Ammon's horn (tissue), 1 donor: ENCODE measurements at places on chromosomes 5 and 9.

- no peak for DNase-seq
These were observed 40.7 kb downstream of the F2RL2 start for GRCh38 chr5:76582230-76583162.

DNA sequence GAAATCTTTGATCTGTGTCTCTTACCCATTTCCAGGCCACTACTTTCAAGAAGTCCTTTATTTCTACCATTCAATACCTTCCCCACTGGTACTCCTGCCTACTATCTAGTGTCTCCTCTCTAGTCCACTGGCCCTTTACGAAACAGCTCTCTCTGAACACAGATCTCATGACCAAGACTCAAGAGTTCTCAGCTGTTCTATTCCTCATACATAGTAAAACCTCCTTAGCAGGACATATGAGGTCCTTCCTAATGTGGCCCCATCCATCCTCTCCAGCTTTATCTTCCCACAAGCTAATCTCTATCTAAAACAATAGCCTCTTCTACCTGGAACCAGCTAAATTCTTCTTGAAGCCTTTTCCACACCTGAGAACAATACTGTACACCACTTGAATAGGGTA, 2.6 kb downstream of the TEX10 start:
- DNase-seq, result no peak

DNA sequence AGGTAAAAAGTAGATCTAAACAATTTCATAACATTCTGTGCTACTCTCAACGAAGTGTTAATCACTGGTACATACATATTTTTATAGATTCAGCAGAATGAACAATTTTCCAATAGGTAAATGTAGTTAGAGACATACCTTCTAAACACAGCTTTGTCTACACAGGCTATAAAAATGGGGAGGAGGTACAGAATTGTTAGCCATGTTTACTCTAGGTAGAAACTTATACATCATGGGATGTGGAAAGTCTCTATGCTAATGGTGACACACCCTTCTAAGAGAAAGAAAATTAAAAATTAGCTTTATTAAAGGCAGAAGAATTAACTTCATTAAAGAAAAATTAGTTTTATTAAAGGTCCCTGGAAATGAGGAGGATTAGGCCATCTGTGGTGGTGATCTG, 11.8 kb downstream of the C5orf63 start:
- no peak for DNase-seq

DNA sequence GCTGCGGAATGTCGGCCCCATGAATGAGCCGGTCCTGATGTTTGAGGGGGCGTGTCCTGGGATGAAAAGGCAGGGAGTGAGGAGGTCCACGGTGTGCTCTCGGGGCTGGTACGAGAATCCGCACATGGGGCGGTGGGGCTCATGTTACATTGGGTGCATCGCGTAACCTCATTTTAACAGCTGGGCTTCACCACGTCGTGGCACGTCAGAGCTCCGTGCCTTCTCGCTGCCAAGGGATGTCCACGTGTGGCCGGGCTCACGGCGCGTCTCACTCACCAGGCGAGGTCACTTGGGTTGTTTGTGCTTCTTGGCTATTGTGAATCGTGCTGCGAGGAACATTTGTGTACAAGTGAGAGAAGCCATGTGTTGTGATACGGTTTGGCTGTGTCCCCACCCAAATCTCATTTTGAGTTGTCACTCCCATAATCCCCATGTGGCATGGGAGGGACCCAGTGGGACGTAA, 29.1 kb upstream of the IRX4 start:
- DNase-seq, result no peak

GRCh38 chr9:137606005-137606621, 627 bp downstream of the ARRDC1 start:
- DNase-seq, result peak; percentile 26

GRCh38 chr5:95057615-95058014, 227.3 kb downstream of the MCTP1 start:
- no peak for DNase-seq

GRCh38 chr5:111143910-111144309, 51.8 kb downstream of the WDR36 start:
- no peak for DNase-seq

- DNase-seq, result no peak
These were observed 76.6 kb downstream of the YIPF5 start for GRCh38 chr5:144093868-144094267.

- no peak for DNase-seq
These were observed 271.8 kb downstream of the FANCC start for GRCh38 chr9:95045751-95046150.

- no peak for DNase-seq
These were observed 329.2 kb downstream of the TMEM167A start for GRCh38 chr5:82747986-82748385.

- no peak for DNase-seq
These were observed 11.1 kb upstream of the AQP3 start for GRCh38 chr9:33458444-33458843.

DNA sequence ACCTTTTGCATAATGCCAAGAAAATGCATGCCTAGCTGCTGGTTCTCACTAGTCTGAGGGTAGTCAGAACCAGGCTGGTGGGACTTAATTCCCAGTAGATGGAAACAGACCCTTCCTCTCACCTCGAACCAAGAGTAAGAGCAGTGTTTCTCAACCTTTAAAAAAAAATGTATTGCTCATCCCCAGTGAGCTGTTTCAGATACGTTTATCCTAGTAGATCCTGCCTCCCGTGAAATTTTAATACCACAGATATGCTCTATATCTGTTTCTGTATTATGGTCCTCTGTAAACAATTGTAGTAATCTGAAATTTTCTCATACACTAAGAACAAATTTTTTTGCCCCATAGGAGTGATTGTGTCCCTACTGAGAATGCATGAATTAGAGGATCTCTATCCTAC, 86.2 kb downstream of the TEK start:
- no peak for DNase-seq

DNA sequence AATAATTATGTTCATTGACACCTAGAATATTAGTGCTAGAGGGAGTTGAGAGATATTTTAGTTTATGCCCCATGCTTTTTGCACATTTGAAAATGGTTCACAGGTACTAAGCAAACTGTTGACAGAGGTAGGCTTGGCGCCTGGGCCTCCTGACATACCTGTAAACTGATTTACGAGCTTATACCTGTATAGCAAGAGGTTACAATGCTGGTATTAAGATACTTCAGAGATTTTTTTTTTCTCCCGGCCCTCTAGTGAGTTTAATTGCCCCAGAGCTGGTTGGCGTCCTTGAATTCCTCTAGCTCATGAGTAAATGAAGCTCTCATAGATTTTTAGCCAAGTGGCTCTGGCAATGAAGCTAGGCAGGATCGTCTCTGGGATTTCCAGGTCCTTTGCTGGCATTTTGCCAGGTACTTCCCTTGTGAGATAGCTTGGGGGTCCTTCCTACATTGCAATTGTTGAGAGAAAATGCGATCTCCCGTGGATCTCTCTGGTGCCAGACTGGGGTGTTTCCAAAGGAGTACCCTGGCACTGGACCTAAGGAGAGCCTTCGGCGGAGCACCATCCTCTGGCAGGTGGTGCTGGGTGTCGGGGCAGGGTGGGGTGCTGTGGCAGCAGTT, 9.0 kb downstream of the SLC36A1 start:
- DNase-seq, result no peak

DNA sequence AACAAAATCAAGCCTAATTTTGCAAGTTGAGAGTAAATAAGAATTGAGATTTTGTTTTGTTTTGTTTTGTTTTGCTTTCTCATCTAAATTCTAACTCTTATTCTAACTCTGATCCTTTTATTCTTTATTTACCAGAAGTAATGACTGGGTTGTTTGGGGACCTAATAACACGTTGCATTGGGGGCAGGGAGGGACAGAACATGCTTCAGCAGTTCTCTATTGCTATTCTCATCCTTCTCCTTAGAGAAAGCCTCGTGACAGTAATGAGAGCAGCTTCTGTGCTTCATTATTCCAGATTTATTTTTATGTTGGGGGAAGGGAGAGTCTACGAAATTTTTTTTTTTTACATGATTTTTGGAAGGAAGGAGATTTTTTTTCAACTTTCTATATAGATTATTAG, 21.1 kb downstream of the CPEB4 start:
- peak; percentile 91 for DNase-seq

DNA sequence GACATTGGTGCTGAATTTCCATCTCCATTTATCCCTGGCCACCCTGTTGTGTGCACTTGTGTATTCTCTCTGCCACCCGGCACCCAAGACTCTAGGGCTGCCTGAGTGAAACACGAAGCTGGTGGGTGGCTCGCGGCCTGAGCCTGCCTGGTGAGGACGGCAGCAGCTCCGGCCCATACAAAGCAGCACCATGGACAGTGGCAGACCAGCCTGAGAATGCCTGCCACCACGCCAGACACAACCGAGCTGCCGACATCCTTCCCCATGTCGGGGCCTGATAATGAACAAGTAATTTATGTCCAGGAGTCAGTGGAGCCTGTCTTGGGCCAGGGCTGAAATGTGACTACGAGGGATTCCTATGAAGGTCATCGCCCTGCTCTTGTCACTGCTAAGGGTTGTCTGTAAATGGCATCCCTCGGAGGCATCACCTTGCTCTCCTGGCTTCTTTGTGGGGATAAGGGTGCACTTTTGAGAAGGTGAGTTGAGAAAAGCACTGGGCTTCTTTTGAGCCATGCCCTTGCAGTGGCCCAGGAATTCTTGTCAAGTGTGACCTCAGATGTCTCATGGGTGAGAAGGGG, 175.7 kb downstream of the MELK start:
- no peak for DNase-seq

DNA sequence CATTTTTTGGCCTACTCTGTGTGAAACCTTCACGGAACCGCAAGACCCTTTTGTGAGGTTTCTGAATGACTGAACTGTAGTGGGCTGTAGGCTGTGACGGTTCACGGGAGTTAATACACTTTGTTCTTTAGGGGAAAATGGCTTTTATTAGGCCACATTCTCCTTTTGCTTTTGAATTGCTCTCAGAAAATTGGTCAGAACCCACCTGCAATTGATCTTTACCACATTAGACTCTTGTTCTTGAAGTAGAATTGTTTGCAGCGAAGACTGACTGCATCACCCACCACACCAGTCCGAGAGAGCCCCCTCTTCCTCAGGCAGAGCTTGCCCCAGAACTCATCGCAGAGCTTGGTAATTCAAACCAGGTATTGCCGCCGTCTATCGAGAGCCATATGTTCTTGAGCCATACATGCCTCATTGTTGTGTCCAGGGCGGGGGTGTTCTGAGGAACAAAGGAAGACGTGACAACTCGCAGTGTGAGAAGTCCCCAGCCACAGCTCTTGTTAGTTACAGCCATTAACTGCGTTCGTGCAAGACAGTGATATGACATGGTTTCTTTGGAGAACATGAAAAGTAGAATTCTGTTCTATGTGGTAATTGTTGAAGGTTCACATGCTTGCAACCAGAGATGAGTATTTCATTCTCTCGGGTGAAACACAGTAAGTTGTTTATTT, 166.4 kb upstream of the OTULINL start:
- no peak for DNase-seq

GRCh38 chr5:62692946-62693713, 114.5 kb downstream of the LRRC70 start:
- DNase-seq, result no peak

DNA sequence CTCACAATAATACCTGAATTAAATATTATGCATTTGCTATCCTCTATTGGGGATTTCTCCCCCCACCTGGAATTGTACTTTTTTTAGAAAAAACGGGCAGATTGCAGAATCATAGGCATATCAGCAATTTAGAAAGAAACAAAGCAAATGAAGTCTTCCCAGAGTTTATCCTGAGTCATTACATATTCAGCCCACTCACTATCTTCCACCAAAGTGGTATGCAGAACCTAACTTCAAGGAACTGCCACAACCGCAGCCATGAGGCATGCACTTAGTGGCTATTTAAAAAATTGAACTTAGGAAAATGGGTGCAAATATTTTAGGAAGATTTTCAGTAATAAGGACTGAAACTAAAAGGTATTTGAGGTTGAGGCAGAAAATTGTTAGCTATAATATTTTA, 48.6 kb downstream of the UBAP1 start:
- DNase-seq, result no peak

GRCh38 chr5:52878656-52879055, 90.9 kb downstream of the ITGA1 start:
- no peak for DNase-seq

- no peak for DNase-seq
These were observed 81.1 kb downstream of the RMI1 start for GRCh38 chr9:84061613-84062193.

DNA sequence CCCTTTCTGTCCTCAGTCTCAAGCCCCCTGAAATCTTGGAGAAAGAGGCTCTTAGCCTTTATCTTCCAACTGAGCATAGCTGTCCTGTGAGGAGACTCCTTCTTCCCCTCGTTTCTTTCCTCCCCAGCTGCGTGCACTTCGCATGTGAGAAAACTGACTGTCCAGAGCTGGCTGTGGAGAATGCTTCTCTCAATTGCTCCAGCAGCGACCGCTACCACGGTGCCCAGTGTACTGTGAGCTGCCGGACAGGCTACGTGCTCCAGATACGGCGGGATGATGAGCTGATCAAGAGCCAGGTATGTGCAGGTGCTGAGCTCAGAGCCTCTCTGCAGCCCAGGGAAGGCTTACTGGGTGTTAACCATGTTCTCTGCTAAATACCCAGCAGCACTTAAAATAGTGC, 190.8 kb downstream of the PAPPA start:
- DNase-seq, result no peak

GRCh38 chr9:122190597-122191381, 31.1 kb downstream of the MORN5 start:
- peak; percentile 43 for DNase-seq

GRCh38 chr9:126805554-126806262, 868 bp downstream of the ZBTB43 start:
- peak; percentile 14 for DNase-seq

DNA sequence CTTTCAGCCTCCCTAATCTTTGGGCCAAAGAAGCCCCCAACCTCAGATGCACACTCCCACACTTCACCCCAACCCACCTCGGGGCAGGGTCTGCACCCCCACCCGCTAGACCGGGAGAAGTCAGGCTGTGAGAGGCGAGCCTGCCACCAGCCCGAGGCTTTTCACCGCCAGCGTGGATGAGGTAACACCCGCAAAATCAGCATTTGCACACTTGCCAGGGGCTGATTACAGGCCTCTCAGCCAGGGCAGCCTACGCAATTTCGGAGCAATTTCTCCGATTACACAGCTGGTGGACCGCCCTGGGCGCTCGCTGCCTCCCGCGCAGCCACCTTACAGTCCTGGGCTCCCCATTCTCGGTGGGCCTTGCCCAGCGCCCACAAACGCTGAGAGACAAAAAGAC, 68.5 kb downstream of the FOXD1 start:
- DNase-seq, result no peak

DNA sequence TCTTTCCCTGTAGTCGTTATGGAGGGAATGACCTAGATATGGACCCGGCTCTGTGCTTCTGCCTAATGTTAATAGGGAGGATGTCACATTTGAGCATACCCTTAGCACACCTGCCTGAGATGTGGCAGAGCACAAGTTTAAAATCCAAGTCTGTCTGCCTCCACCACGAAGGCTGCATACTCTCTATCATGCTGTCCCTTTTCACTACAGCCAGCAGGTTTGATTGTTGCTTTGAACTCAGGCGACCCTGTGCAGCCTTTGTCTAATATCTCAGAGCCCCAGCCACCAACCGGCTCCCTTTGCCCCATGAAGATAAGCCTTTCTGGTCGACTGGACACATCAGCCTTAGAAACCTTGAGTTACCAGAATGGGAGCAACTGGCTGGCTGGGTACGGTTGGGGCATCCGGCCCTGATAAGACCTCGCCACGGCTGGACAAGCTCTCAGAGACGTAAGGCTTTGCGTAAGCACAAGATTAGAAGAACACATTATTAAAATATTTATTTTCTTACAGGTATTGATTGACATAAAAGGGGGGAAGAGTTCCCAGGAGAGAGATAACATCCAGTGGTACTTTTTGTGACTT, 222.0 kb upstream of the TRIM32 start:
- DNase-seq, result no peak

- DNase-seq, result peak; percentile 35
These were observed 64.7 kb upstream of the SPOCK1 start for GRCh38 chr5:137563646-137564397.
